ENCODE measurements at places on chromosomes 2 and 18.

GRCh38 chr18:22632191-22632590, 214.5 kb upstream of the CTAGE1 start:
- DNase-seq = no peak

DNA sequence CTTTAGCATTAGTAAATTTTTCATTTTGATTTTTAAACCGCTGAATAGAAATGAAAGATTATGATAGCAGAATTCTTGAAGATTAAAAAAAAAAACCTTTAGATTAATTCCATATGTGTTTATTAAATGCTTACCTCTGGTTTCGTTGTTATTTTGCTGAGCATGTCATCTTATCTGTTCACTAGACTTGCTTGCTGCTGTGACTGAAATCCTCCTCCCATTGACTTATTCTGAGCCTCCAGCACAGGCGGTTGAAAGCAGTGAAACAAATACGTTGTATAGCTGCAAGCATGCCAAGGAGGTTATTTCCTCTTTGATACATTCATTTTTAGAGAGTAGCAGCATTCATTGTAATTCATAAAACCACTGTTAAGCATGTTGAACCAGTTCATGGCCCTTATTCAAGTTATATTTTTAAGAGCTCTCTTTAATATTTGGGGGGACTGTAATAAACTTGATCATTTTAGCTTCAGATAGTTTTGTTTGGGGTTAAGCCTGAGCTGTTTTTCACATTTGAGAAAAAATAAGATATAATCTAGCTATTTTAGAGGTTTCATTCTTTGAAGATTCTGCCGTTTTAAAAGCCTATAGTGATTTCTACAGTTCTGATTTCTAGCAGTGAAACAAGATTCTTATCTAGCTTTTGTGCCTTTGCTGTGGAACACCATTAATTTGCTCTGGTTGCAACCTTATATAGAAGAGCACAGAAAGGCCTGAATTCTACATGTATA, at the start of gene HTR2B:
HTR2B (minus strand) TSS at position 205 of the 731 bp plus-strand sequence. CDS start 1,278 bp downstream, outside the sequence.
- DNase-seq = no peak

DNA sequence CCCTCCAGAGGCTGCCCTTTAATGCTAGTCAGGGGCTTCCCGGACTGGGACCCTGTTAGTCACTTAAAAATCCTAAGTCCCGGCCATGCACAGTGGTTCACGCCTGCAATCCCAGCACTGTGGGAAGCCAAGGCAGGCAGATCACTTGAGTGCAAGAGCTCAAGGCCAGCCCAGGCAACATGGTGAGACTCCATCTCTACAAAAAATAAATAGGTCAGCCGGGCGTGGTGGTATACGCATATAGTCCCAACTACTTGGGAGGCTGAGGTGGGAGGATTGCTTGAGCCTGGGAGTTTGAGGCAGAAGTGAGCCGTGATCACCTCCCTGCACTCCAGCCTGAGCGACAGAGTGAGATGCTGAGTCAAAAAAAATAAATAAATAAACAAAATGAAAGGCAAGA, 17.2 kb upstream of the KCNG2 start:
- no peak for DNase-seq

GRCh38 chr2:64533882-64534281, 9.8 kb downstream of the AFTPH start:
- no peak for DNase-seq

- no peak for DNase-seq
Observed at GRCh38 chr2:202237787-202238233, 587 bp downstream of the SUMO1 start.

- DNase-seq = no peak
Observed at GRCh38 chr2:105291981-105292380, 37.6 kb downstream of the TGFBRAP1 start.

DNA sequence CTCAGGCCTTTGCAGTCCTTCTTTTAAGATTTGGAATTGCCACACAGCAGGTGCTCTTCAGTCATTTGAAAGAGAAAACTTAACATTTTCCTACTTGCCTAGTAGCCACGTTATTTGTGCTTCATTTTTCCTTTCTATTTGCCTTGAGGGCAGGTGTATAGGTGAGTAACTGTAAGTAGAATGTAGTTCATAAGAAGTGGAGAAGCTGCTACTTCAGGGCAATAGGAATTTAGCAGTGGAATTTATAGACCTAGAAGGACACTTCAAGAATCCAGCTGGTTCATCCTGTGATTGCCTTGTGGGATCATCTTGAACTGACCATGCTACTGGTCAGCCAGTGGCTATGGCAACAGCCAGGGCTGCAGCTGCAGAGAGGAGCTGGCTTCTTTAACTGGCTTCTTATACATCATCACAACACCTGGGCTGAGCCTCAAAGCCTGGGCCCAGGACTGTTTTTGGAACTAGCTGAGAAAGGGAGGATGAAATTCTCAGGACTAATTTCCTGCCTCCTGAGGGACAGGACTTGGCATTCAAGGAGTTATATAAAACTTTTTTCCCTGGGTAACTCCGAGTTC, 5.1 kb upstream of the LANCL1 start:
- no peak for DNase-seq

DNA sequence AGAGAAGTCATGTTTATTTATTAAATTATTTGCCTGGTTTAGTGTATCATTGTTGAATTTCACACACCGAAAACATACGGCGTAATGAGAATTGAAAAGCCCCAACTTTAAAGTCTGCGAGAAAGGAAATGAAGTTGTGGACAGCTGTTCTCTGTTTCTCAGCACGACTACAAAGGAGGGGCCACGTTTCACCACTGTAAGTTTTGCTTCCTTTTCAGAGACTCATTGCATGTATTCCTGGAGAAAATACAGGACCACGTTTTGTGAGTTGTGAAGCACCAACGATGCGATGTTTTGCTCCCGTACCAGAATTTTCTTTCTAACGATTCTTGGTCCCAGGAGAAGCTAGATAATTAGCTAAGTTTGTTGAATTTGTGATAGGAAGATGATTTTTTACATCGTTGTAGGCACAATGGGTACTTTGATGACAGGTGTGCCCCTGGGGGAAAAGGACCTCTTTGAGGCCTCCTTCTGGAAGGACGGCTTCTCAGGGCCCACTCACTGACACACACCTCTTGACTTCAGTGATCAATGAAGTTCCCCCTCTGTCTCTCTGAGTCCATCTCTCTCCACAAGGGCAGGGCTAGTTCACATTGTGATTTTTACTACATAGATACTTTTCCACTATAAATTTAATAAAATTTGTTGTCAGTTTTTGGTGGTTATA, 23.7 kb upstream of the ACKR3 start:
- DNase-seq = no peak

GRCh38 chr2:152762202-152762601, 43.8 kb downstream of the ARL6IP6 start:
- DNase-seq = no peak
